Spleen (tissue), 13 donors: ENCODE measurements at places on chromosomes 7 and 10. TPM values are rescaled to one million over a fixed set of nuclear protein-coding genes. Genes with fewer than 3 reads are reported as not detected.

- no peak for DNase-seq
Measured at GRCh38 chr7:28406192-28406591, 6.1 kb upstream of the CREB5 start.

DEPP1 gene
- total RNA-seq, result 21.1 TPM

DNA sequence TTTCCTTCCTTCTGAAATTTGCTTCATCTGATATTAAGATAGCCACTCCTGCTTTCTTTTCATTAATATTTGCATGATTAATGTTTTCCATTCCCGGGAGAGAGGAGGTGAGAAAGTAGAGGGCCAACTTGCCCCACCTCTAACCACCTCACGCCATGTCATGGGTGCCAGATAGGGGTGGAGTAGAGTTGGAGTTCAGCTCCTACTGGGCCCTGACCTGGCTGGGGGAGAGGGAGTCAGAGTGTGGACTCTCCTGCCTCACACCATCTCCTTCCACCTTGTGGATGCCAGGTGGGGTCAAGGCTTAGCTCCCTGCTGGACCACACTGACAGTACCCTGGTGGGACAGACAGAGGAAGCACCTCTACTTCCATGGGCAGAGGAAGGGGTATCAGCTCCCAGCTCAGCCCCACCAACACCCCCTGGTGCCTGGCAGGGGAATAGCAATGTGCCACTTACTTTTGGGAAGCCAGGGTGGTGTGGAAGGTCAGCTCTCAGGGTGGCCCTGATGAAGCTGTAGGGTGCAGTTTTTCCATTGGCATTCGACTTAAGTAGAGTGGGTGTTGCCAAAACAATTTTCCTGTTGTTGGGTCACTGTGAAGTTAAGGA, 28.0 kb downstream of the CHST12 start:
- DNase-seq, result no peak

SERPINE1 gene
- 4.8 TPM for total RNA-seq

GRCh38 chr7:44498230-44498954, 7.9 kb upstream of the NUDCD3 start:
- DNase-seq, result no peak

MKX gene
- total RNA-seq, result 0.16 TPM

GRCh38 chr10:42878821-42879195, 96.2 kb downstream of the BMS1 start:
- no peak for DNase-seq

DNA sequence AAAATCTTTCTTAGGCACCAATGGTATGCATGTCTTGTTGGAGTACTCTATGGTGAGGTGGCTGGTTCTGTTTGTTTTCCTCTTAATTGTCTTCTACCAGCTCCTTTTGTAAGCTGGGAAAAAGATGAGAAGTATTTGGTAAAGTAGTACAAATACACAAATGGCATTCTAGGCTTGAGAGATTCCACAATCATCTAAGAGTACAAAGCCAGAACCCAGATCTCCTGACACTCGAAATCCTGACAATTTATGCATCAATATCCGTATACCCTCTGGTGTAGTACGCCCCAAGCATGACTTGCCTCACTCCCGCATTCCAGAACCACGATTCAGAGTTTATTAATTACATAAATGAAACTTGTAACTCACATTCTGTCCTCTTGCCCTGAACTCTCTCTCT, 43.5 kb downstream of the CDCA7L start:
- DNase-seq, result no peak

TMEM254 gene
- 11.3 TPM for total RNA-seq

GRCh38 chr7:19024261-19024660, 93.2 kb downstream of the TWIST1 start:
- DNase-seq, result no peak
